Vagina (tissue), 2 donors: ENCODE measurements at places on chromosomes 4 and X.

DNA sequence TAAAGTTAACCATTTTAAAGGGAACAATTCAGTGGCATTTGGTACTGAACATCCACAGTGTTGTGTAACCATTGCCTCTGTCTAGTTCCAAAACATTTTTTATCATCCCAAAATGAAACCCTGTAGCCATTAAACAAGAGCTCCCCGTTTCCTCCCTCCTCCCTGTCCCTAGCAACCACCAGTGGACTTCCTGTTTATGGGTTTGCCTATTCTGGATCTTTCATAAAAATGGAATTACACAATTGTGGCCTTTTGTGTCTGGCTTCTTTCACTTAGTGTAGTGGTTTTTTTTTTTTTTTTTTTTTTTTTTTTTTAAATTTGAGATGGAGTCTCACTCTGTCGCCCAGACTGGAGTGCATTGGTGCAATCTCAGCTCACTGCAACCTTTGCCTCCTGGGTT lies 11.6 kb downstream of the RBMX2 start:
- H3K27ac ChIP-seq, result no peak overlapping the region
- peaks cover 5% of the 10 kb centered on the region for H3K36me3 ChIP-seq
- H3K4me1 ChIP-seq, result no peaks in the 10 kb centered on the region
- no peaks in the 10 kb centered on the region for H3K27me3 ChIP-seq

DNA sequence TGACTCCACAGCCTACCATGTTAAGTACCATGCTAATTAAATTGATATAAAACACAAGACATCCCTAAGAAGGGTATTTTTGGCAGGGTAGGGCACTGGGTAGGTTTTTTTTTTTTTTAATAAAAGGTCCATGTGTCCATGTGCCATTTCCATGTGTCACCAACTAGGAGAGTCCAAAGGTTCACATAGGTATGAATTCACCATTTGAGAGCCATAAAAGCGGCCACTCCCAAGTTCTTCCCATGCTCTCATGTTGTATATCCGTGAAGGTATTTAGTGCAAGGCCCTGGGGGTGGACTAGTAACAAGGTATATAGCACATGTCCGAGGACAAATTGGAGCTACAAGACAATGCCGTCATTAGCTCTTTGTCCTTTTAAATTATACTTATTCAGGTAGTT lies 107.3 kb downstream of the PDE5A start:
- no peaks in the 10 kb centered on the region for H3K27me3 ChIP-seq
- H3K36me3 ChIP-seq, result no peaks in the 10 kb centered on the region
- DNase-seq, result no peak

- no peak for DNase-seq
- H3K4me1 ChIP-seq, result no peaks in the 10 kb centered on the region
- H3K36me3 ChIP-seq, result no peaks in the 10 kb centered on the region
- no peak overlapping the region for H3K4me3 ChIP-seq
- no peak overlapping the region for H3K27ac ChIP-seq
Measured at GRCh38 chr4:175273995-175274753, 356.0 kb downstream of the ADAM29 start.

GRCh38 chr4:134201216-134202161 lies at the start of gene PABPC4L:
PABPC4L (minus strand) TSS chr4:134201789; CDS start chr4:134201019, 770 bp downstream.
- H3K36me3 ChIP-seq, result no peaks in the 10 kb centered on the region
- peaks cover 24% of the 10 kb centered on the region for H3K4me1 ChIP-seq
- H3K27me3 ChIP-seq, result no peaks in the 10 kb centered on the region
- H3K27ac ChIP-seq, result peak within 1 kb of the TSS; percentile 65

GRCh38 chrX:111875881-111876280 lies at the start of gene TRPC5OS:
TRPC5OS (plus strand) TSS chrX:111876181; CDS start chrX:111901850, 25,669 bp downstream.
- H3K27me3 ChIP-seq, result no peaks in the 10 kb centered on the region
- H3K4me1 ChIP-seq, result no peaks in the 10 kb centered on the region
- no peak for DNase-seq
- no peak within 1 kb of the TSS for H3K4me3 ChIP-seq

DNA sequence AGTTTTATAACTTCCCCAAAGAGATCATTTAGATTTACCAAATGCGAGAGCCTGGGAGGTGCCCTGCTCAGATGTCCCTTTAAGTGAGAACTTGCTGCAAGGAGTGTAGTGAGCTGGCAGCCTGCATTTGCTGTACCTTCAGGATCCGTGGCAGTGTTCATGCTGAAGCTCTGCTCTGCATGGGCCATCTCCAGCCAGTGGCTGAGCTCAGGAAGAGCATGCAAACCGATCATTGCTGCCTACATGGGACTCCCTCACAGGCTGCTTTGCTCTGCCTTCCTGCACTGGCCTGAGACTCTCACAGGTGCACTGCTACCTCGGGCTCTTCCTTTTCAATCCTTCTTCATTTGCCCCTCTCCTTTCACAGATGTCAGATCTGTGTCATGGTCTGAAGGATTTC lies 152.0 kb upstream of the SFRP2 start:
- no peaks in the 10 kb centered on the region for H3K4me1 ChIP-seq
- no peak overlapping the region for H3K4me3 ChIP-seq
- H3K36me3 ChIP-seq, result no peaks in the 10 kb centered on the region
- no peak overlapping the region for H3K27ac ChIP-seq
- DNase-seq, result no peak

GRCh38 chrX:53048169-53049126 lies at the start of gene GPR173:
GPR173 (plus strand) TSS chrX:53048789; CDS start chrX:53076622, 27,833 bp downstream.
- no peak for DNase-seq
- H3K36me3 ChIP-seq, result no peaks in the 10 kb centered on the region
- peak within 1 kb of the TSS; percentile 45 for H3K4me3 ChIP-seq
- peak within 1 kb of the TSS; percentile 71 for H3K27ac ChIP-seq

GRCh38 chrX:119516157-119516702 lies 48.0 kb downstream of the SLC25A5 start:
- no peak for DNase-seq
- no peak overlapping the region for H3K27ac ChIP-seq
- no peaks in the 10 kb centered on the region for H3K27me3 ChIP-seq
- H3K4me1 ChIP-seq, result no peaks in the 10 kb centered on the region
- H3K36me3 ChIP-seq, result no peaks in the 10 kb centered on the region

DNA sequence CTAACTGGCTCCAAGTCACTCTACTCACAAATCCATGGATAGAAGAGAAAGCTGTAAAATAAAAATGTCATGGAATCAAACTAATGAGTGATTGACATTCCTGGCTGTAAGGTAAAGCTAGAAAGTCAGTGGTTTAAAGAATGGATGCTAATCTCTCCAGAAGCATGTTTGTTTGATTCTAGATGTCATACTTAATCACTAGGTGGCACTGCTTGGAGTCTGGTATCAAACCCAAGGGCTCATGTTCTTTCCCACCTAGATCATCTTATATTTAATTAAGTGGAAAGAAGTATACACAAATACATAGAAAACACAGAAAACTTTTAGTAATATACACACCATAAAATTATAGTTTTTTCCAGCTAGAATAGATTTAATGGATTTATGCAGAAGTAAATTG lies 2666.6 kb downstream of the PCDH7 start:
- H3K4me3 ChIP-seq, result no peak overlapping the region
- no peaks in the 10 kb centered on the region for H3K4me1 ChIP-seq
- H3K27me3 ChIP-seq, result no peaks in the 10 kb centered on the region
- no peak for DNase-seq
- no peaks in the 10 kb centered on the region for H3K36me3 ChIP-seq
- no peak overlapping the region for H3K27ac ChIP-seq

DNA sequence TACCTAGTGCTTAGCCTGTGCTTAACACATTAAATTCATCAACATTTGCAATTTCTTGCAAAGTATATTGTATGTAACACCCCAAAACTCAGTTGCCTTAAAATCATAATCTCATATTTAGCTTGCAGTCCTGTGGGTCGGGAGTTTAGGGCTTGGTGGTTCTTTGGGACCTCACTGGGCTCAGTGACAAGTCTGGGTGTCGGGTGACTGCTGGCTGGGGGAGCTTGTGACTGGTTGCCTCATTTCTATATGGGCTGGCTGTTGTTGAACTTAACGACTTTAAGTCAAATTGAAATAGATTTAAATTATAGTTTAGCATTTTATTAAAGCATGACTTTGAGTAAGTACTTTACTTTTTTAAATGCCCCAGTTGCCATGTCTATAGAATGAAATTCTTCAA lies 401.4 kb upstream of the NR3C2 start:
- no peak for DNase-seq
